ENCODE measurements at places on chromosomes 11 and 22. TPM values are rescaled to one million over a fixed set of nuclear protein-coding genes. Genes with fewer than 3 reads are reported as not detected.

Gene SLC6A5
- total RNA-seq = not detected

DNA sequence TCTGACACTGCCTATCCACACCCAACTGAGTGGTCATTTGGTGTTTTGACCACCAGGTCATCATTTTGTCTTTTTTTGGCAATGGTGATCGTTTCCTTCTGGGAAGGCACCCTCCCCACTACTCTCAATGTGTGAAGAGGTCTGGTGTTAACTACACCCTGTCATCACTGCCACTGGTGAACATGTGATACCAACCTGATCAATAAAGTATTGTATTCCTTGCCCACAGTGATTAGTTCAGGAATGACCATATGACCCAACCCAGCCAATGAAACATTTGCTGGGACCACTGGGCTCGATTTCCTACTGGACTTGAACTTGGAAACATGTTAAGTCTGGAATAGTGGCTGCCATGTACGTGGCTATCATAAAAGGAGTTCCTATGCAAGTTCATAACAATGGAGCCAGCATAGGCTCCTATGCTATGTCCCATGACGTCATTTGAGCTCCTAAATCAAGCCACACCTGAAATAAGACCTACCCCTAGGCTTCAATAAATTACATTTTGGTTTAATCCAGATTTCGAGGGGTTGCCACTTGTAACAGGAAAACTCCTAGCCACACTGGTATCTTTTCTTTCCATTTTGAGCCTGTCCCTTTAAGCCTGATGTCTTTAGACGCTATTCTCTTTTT lies 51.1 kb downstream of the CHST1 start:
- no peak for DNase-seq

- peak; percentile 33 for DNase-seq
These were observed 99.8 kb upstream of the ALX4 start for GRCh38 chr11:44409558-44410236.

DNA sequence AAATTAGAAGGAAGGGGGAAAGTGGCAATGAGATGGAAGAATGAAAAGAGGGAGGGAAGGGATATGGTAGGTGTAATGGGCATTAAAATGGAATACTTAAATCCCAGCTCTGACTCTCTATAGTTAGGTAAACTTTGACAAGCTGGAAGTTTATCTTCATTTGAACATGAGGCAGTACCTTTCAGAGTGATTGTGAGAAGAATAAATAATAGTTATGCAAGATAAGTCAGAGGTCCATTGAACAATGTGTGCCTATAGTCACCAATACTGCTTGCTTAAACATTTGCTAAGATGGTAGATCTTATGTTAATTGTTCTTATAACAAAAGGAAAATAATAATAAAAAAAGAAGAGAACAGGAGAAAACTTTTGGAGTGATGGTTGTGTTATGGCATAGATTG lies 545.8 kb upstream of the CCDC90B start:
- no peak for DNase-seq

Gene TBX10
- total RNA-seq = 0.15 TPM

Gene CARD18
- total RNA-seq = not detected

- no peak for DNase-seq
These were observed 486 bp downstream of the CLMP start for GRCh38 chr11:123194337-123195187.

- no peak for DNase-seq
These were observed 8.1 kb upstream of the MYH9 start for GRCh38 chr22:36395915-36396314.

DNA sequence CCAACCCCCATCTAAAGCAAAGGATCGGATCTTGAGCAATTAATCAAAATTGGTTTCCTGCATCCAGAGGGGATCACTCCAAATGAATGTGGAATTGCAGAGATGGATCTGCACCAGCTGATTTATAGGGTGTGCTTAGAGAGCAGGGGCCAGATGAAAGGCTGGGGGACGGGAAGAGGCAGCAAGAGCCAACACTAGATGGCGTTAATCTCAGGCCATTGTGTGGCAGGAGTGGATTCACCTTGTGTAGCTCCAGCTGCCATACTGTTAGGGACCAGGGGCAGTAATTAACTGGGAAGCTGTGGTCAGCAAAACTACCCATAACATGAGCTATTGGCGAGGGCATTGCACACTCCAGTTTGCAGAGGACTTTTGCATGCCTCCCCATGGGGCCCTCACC lies 35.6 kb downstream of the SERPINH1 start:
- DNase-seq = no peak

DNA sequence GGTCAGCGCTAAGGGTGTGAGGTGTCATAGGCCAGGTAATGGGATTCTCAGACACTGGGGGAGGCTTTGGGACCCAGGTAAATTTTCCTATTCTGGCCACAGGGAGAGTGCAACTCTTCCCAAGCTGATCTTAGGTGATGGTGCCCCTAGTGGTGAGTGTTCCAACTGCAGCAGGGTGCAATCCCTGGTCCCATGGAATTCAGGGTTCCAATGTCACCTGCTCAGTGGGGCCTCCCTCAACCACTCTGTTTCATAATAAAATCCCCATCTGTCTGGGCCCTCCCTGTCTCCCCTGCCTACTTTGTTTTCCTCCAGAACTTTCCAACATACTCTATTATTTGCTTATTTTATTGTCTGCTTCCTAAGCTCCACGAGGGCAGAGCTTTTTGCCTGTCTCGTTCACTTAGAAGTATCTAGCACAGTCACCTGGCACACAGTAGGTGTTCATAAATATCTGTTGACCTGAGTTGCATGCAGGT lies 2.9 kb upstream of the SGSM1 start:
- DNase-seq = peak; percentile 54

DNA sequence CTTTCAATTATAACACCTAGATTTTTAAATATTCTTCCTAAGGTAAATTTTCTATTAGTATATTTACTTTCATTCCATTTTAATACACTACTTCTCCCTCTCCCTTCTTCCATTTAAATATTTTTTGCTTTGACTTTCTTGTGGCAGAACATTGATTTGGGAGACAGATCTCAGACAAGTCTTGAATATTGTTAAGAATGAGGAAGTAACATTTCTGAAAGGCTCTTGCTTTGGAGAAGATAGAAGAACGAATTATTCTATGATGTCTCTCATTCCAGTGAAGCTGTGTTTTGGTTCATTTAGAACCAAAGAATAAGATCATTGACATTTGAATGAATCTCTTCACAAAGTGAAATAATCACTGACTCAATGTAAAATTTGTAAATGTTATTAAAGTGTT lies 2.4 kb downstream of the IPO7 start:
- DNase-seq = no peak

GRCh38 chr11:88484873-88485621 lies 147.5 kb upstream of the CTSC start:
- no peak for DNase-seq

Gene EWSR1
- total RNA-seq = 93.3 TPM

Gene FGF19
- total RNA-seq = 0.15 TPM

- no peak for DNase-seq
These were observed 2.7 kb upstream of the ACY3 start for GRCh38 chr11:67652965-67653845.

DNA sequence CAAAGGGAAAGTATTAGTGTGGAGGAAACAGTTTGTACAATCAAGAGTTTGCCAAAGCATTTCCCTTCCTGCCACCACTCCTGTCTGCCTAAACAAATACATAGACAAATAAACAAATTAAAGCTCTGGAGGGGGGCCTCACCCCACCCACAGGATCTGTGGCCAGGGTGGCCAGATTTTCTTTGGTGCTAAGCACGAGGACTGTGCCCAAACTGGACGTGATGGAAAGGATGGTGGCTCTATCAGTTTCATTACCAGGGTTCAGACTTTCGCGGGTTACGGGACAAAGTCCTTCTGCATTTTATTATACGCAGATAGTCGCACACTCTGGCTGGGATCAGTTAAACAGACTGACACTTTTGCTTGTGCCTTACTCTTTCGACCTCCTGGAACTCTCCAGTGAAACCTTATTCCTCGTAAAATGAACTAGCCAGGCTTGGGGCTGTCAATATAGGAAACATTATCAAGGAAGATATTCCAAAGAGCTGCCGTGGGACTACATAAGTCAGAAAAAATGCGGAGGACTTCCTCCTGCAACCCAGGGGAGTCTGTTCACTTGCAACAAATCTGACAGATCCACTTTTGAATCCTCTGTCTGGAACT lies 11.2 kb downstream of the BARX2 start:
- DNase-seq = no peak

DNA sequence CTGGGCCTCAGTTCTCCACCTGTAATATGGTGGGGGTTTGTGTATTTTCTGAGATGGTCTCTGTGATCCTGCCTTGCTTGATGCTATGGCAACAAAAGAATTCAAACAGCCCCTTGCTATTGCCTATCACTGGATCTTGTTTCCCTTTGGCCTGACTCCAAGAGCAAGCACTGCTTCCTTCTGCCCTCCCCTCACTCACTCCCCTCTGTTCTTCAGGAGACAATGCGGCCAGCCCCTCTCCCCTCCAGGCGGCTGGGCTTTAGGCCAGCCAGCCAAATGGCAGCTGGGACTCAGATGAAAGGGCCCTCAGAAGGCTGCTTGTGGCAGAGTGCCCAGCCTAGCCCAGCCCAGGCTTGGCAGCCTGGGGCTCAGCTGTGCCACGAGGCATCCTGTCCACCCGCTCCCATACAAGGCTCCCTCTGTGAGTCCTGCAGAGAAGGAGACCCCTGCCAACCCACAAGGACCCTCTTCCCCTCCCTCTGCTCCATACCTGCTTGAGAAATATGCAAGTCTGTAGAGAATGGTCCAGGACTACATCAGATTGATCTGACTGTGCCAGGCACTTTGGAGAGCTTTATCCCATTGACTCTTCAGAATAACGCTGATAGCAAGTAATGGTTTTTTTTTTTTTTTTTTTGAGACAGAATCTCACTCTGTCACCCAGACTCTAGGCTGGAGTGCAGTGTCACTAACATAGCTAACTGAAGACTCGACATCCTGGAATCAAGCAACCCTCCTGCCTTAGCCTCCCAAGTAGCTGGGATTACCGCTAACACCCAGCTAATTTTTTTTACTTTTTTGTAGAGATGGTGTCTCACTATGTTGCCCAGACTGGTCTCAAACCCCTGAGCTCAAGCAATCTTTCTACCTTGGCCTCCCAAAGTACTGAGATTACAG lies 7.6 kb upstream of the KCTD14 start:
- DNase-seq = peak; percentile 66

GRCh38 chr22:25554689-25555088 lies 9.8 kb upstream of the GRK3 start:
- no peak for DNase-seq

DNA sequence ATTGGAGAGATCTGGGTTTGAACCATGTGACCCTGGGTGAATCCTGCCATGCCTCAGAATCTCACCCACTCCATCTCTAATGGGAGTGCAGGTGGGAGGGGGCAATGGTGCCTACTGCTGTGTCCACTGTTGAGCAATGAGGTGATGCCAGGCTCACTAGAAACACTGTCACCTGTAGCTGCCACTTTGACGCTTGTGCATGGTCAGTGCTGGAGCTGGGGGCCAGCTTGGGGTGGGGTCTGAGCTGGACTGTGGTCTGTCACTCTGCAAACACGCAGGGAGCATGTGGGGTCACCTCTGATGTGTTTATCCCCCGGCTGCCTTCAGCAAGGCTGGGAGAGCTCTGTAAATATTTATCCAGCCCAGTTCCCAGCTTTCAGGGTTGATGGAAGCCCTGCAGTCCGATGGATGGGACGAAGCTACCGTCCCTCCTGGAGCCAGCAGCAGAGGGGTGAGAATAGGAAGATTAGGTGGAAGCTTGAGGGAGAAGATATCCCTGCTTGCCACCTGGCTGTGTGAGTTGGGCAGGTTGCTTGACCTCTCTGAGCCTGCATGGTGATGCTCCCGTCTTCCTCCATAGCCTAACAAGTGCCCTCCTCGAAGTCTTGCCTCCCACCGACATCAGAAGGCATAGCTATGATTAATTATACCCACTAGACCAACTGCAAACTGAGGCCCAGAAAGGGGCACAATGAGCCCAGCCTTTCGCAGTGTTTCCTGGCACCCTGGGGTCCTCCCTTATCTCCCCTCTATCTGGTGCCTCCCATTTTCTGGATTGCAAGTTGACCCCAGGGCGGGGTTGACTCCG lies 1.7 kb downstream of the MMP11 start:
- no peak for DNase-seq

DNA sequence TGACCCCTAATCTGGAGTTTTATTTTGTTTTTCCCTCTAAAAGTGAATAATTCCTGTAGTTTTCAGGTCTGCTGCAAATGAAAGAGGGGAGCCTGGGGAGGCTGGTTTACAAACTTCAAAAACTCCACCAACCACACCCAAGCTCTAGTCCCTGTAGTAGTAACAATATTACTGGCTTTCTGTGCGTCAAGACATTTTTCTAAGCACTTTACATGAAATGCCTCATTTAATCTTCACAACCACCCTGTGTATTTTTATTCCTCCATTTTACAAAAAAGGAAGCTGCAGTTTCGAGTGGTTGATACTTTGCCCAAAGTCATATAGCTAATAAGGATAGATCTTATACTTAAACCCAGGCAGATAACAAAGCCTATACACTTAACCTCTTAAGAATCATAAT lies 23.5 kb downstream of the CTNND1 start:
- DNase-seq = no peak

Gene GRAMD1B
- total RNA-seq = 1.4 TPM

DNA sequence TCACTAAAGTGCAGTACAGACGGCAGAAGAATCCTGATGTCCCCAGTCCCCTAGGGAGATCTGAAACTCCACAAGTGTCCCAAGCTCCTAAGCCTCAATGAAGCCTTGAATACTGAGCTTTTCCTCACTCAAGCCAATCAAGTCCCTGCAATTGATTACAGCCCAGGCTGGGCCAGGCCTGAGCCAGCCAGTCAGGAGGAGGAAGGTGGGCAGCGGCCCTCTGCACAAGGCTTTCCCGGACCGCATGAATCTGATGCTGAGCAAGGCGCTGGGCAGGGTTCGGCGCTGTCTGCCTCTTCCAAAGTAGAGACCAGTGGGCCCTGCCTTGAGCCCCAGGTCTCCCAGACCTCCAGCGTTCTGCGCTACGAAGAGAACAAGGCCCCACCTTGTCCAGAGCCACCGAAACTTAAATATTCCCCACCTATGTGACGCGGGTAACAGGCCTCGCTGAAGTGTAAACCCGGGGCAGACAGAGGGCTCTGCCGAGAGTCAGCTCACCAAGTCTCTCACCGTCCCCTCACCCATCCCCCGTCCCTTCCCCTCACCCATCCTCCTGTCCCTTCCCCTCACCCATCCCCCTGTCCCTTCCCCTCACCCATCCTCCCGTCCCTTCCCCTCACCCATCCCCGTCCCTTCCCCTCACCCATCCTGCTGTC lies 63.2 kb downstream of the SCUBE1 start:
- no peak for DNase-seq

DNA sequence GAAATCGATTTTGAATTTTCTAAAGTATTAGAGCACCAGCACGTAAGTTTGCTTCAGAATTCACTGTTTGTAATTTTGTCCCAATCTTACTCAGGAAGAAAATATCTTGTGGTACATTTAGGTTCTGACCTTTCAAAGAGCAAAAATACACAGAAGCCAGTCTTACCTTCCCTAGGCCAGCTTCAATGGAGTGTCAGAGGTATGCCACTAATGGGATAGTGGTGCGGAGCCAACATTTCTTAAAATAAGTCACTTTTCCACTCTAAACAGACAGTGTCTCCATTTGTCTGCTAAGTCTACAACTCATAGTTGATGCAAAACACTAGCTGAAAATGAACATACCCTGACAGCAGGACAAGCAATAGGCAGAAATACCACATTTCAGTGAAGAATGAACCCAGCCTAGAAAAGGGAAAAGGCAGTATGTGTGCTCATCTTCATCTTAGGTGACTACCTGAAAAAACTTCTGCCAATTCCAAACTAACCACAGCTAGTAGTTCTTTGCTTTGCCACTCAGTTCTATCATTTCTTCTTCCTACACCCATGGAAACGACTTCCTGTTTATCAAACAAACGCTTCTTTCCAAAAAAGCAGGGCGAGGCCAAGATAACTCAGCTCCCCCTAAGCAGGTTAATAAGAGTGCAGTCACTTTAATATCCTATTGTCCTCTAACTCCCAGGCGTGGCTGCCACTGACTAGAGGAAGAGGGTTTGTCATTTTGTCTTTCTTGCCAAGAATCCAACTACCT lies 94.0 kb upstream of the APOA1 start:
- DNase-seq = no peak

Data from left lobe of liver (tissue), 2 donors.